ENCODE measurements at places on chromosomes 4 and X. TPM values are rescaled to one million over a fixed set of nuclear protein-coding genes. Genes with fewer than 3 reads are reported as not detected.

WDR17 gene
- 2.6 TPM for total RNA-seq

AVPR2 gene
- not detected for total RNA-seq

HMX1 gene
- total RNA-seq = not detected

IL15 gene
- 2.3 TPM for total RNA-seq

RTL3 gene
- total RNA-seq = not detected

RASGEF1B gene
- 2.0 TPM for total RNA-seq

MSANTD1 gene
- total RNA-seq = 0.63 TPM

LRAT gene
- total RNA-seq = 0.57 TPM

ASB5 gene
- 0.09 TPM for total RNA-seq

IGSF1 gene
- total RNA-seq = 0.09 TPM

GABRB1 gene
- total RNA-seq = 1.4 TPM

RPA4 gene
- total RNA-seq = 0.33 TPM

APBB2 gene
- total RNA-seq = 75.8 TPM

MBNL3 gene
- 10.2 TPM for total RNA-seq

HTN1 gene
- total RNA-seq = not detected

IL3RA gene
- total RNA-seq = 0.09 TPM

CEP135 gene
- 15.6 TPM for total RNA-seq

NAP1L2 gene
- total RNA-seq = 0.49 TPM

ARHGEF6 gene
- total RNA-seq = 10.0 TPM

TRAPPC11 gene
- 51.5 TPM for total RNA-seq

PRR32 gene
- not detected for total RNA-seq
